A549 treated with dexamethasone at 1 μM for 4 hours (cell line): ENCODE measurements at places on chromosomes 7 and 10. TPM values are rescaled to one million over a fixed set of nuclear protein-coding genes. Genes with fewer than 3 reads are reported as not detected.

Gene OPALIN
- total RNA-seq: not detected in 5 replicates

Gene TEX47
- not detected in 5 replicates for total RNA-seq

Gene MCM7
- total RNA-seq: 214 to 235 TPM (median 230 TPM) in 5 replicates

Gene UTF1
- total RNA-seq: not detected in 5 replicates

Gene TSPAN12
- 0.27 to 1.1 TPM (median 0.41 TPM) in 5 replicates for total RNA-seq

Gene SLC26A5
- total RNA-seq: not detected in 5 replicates

Gene TNPO3
- 39.5 to 47.5 TPM (median 45.1 TPM) in 5 replicates for total RNA-seq

Gene HOXA3
- total RNA-seq: 3.0 to 6.2 TPM (median 5.4 TPM) in 5 replicates
